ENCODE measurements at places on chromosomes 16 and 17. TPM values are rescaled to one million over a fixed set of nuclear protein-coding genes. Genes with fewer than 3 reads are reported as not detected.

Gene SPATA32
- total RNA-seq, result not detected

Gene BAIAP3
- total RNA-seq, result 6.7 TPM

Gene USH1G
- not detected for total RNA-seq

Gene OR1A1
- total RNA-seq, result not detected

Gene SLC2A4
- total RNA-seq, result 7.0 TPM

All from stomach (tissue), 19 donors.